ENCODE measurements at places on chromosomes 7 and 10.

DNA sequence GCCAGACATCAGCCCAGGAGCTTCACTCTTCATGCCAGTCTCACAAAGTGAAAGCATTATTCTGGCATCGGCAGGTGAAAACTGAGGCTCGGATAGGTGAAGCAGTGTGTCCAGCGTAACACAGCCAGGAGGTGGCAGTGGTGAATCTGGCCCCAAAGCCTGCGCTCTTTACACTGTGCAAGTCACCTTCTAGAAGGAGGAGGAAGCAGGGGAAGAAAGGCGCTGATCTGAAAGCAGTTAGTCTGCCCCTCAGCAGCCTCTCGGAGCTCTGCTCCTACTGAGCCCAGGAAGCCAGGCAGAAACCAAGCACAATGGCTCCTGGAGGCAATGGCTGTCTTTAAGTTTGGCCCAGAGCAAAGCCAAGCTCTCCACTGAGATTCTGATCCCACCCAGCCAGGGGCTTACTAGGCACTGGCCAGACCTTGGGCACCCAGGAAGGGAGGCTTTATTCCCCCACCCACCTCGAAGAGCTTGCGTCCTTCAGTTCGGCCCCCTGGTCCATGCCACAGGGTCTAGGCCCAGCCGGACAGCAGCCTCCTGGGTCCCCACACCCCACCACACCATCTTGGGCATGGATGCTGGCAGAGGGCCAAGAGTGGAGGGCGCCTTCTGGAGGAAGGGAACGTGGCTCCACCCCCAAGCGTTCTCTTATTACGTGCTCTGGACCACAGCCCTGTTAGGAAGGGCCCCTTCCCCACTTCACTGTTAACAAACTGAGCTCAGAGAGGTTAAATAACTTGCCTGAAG, 104.5 kb downstream of the GRID1 start:
- DNase-seq, result no peak

DNA sequence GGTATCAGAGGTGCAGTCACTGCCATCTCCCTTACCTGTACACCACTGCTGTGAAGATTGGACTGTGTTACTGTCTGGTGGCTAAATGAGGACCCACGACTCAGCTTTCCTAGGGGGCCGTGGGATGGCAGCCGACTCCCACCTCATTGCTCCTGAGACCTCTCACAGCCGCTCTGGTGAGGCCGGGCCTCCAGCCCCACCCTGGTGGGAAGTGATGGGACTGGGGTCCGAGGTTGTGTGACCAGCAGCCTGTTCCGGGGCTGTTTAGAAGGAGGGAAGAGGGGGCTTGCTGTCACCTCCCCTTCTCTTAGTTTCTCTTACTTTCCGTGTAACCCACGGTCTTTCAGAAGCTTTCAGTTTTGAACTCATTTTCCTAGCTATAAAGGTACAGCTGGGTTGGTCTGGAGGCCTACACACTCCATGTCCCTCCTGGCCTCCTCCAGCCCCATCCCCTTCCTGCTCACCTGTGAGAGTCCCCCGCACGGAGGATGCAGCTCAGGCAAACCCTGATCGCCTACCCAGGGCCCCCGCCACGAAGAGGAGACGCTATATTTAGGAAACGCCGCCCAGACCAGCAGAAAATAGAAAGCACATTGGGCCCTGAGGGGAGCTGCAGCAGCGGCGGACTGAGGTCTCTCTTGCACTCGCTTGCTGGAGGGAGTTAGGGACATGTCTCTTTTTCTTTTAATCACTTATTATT, 4.6 kb downstream of the EMX2 start:
- DNase-seq, result peak; percentile 67

DNA sequence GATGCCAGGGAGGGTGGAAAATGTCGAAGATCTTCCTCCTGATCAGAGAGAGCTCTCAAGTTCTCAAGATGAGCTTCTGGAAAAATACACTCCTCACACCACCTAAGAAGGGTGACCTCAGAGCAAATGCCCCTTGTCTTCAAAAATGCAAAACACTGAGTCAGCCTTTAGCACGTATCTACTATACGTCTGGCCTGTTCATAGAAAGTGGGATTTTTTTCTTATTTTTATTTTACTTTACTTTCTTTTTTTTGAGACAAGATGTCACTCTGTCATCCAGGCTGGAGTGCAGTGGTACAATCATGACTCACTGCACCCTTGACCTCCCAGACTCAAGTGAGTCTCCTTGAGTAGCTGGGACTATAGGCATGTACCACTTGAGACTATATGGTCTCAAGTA, 57.1 kb downstream of the AFAP1L2 start:
- DNase-seq, result no peak

DNA sequence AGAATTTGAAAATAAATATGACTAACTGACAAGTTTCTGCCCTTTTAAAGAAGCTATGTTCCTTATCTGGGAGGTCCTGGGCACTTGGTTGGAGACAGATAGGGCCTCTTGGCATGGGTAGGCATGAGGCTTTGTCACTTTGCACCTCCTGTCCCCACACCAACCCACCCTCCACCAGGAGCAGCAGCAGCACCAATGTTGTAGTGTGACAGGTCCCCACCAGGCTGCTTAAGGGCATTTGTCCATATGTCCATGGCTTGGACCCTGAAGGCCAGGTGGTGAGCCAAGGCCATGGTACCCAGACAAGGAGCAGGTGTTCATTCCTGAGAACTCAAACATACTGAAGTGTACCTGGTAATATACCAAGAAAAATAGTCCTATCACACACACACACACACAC, 629.1 kb downstream of the ACTR3B start:
- no peak for DNase-seq

DNA sequence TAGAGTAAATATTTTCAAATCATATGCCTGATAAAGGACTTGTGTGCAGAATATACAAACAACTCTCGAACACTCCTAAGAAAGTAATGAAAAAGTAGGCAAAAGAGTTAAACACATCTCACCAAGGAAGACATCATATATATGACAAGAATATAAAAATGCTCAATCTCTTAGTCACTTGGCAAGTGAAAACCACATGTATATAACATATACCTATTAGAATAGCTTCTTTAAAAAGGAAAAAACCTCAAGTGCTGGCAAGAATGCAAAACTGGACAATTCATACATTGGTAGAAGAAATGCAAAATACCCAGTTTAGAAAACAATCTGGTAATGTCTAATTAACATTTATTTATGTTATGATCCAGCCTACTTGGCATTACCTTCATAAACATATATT, 146.6 kb upstream of the DGKB start:
- no peak for DNase-seq

DNA sequence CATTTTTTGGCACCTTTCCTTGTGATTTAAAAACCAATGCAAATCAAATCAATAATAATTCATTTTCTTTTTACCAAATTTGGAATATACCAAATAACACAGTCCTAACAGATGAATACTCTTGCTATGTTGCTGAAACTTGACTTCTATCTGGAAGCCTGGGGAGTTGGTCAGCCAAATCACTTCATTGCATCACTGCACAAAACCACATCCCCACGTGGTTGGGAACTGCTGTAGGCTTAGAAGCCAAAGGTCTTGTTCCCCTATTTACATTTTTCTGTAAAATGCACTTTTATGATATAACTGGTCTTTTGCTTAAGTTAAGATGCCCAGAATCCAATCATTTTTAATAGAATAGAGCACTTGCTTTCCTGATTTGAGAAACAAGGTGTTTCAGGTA, 15.2 kb downstream of the GPR85 start:
- DNase-seq, result peak; percentile 5

Data from astrocyte of the hippocampus (primary cell).